ENCODE measurements at places on chromosomes 1 and 21. TPM values are rescaled to one million over a fixed set of nuclear protein-coding genes. Genes with fewer than 3 reads are reported as not detected.

The LAMB3 gene
- total RNA-seq, result 0.63 TPM

The LDLRAD1 gene
- not detected for total RNA-seq

DNA sequence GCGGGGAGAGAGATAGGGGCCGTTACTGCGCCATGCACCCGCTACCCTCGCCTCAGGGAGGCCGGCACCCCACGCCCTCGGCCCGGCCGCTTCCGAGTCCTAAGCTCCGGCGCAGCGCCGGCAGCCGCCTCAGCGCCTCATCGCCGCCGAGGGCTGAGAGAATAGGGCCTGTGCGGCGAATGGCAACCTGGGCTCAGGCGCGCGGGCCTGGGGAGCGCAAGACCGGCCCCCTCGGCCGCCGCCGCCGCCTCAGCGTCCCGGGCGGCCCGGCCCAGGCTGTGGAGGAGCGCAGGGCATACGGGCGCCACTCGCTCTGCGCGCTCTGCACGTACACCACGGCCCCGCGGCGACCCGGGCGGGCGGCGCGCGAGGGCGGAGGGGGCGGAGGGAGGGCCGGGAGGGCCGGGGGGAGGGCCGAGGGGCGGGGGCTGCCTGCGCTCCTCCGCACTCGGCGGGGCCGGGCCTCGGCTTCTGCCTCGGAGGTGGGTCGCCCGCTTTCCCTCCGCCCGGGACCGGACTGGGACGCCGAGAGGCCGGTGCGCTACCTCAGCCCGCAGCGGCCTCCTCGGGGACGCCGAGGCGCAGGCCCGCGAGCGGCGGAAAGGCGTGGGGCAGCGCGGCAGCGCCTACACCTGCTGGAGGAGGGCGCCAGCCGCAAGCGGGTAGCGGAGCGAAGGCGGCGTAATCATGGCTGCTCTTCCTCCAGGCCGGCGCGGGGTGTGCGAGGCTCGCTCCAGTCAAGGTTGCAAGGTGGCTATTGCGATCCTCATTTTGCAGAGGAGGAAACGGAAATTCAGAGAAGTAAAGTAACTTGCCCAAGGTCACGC, at the start of gene EGLN1:
TSS of gene EGLN1 (minus strand) at position 317 of the 827 bp plus-strand sequence. CDS start 399 bp downstream, outside the sequence.
- peaks cover 42% of the 10 kb centered on the region for H3K4me1 ChIP-seq
- peak; percentile 94 for DNase-seq
- no peaks in the 10 kb centered on the region for H3K27me3 ChIP-seq
- peak within 1 kb of the TSS; percentile 93 for H3K4me3 ChIP-seq
- H3K36me3 ChIP-seq, result no peaks in the 10 kb centered on the region
- peak within 1 kb of the TSS; percentile 99 for H3K27ac ChIP-seq

DNA sequence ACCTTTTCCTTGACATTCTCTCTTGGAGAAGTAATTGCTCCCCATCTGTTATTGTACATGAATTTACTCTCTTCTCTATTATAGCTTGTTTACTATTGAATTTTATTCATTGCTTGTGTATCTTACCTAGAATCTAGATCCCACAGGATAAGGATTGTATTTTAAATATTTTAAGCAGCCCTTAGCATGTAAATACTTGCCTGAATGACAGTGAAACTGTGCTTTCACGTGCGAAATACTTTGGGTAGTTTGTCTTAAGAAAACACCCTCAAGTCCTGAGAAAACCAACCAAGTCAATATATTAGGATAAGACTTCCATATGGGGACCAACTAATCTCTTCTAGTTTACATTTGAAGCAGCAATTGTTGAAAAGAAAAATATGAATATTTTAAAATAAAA, 15.3 kb downstream of the ARPC5 start:
- no peak overlapping the region for H3K27ac ChIP-seq
- no peak overlapping the region for H3K4me3 ChIP-seq
- no peak for DNase-seq
- H3K4me1 ChIP-seq, result peaks cover 4% of the 10 kb centered on the region

DNA sequence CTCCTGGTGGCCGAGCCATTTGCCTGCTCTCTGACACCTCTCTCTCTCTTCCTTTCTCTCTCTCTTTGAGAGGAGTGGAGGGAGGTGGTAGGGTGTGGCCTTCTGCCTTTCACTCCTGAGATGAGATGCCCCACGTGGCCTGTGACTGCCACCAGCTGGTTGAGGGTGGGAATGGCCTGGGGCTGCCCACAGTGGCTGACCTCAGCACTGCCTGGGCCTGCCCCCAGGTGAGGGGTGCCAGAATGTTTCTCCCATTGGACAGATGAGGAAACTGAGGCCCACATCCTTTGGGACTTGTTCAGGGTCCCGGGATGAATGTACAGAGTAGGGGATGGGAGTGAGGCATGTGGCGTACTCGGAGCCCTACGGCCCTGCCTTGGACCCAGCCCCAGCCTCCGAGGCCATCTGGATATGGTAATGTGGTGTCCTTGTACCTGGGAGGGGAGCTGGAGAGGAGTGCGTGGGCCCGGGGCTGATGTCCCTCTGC, 12.7 kb upstream of the C1orf167 start:
- peaks cover 70% of the 10 kb centered on the region for H3K36me3 ChIP-seq
- DNase-seq, result no peak
- no peak overlapping the region for H3K4me3 ChIP-seq
- H3K4me1 ChIP-seq, result no peaks in the 10 kb centered on the region
- H3K27ac ChIP-seq, result no peak overlapping the region
- no peaks in the 10 kb centered on the region for H3K27me3 ChIP-seq
